ENCODE measurements at places on chromosomes 1 and 21.

DNA sequence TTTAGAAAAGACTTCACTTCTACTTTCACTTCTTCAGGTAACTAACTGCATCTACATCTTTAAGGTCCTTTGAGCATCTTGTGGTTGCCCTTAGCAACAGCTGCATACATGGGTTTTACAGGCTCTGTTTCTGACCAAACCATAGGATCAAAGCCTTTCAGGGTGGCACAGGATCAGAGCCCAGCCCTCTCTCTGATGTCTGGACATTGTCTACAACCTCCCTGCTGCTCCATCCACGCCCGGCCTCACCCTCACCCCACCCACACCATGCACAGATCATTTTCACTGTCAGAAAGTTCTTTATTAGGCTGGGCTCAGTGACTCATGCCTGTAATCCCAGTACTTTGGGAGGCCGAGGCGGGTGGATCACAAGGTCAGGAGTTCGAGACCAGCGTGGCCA, 5.2 kb downstream of the NCF2 start:
- DNase-seq: peak; percentile 70

DNA sequence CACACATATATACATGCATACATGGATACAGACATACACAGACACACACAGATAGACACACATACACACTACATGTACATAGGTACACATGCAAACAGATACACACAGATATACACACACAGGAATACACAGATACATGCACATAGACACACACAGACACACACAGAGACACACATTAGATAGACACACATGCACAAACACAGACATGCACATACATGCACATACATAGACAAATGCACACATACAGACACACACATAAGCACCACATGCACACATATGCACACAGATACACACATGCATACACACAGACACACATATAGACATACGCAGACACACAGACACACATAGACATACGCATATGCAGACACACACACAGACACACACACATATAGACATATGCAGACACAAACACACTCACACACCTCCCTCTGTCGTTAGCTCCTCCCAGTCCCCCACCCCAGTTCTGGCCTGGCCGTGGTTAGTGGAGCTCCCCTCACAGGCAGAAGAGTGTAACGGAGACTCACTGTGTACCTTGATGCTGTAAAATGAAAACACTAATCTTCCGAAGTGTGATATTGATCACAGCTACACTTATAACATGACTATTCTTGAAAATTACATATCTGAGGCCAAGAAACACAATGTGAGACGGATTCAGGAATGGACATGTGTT, 7.6 kb downstream of the UBASH3A start:
- DNase-seq: no peak

DNA sequence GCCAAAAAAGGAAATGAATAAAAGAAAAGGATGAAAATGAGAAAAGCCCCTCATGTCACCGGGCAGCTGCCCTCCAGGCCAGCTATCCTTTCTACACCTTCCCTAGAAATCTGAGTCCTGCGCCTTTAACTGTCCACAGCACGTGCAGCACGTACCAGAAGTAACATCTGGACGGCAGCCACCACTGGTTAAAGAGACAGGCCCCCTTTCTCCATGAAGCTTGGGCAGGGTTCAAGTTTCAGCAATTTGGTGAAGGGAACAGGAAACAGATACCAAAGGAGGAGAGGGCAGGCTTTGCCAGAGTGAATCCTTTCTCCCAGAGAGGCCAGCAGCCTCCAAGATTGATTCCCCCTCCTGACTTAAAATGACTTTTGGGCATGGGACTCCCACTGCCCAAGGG, 3.6 kb upstream of the KIAA2013 start:
- peak; percentile 79 for DNase-seq

GRCh38 chr21:44089001-44089911, 17.9 kb upstream of the PWP2 start:
- no peak for DNase-seq
